ENCODE measurements at places on chromosomes 1 and 21. TPM values are rescaled to one million over a fixed set of nuclear protein-coding genes. Genes with fewer than 3 reads are reported as not detected.

DNA sequence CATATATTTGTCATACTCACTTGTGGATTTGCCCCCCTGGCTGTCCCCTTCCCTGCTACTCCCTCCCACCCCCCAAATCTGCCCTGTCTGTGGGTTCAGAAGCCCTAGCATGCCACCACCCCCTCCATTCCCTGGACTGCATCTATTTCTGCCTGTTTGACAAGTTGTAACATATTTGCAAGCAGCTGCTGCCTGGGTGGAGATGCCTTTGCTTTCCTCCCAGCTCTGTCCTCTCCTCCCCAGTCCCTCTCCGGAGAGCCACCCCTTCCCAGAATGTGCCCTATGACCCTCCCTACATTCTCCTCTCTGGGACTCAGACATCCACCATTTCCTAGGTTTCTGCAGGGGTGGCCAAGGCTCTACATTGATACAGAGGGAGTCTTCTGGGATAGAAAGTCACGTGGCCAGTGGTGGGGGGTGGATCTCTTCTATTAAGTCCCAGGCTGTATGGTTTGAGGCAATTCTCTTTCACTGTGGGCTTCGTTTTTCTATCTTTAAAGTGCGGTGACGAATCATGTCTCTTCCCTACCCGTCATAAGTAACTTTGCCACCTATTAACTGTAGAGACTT lies 6.0 kb upstream of the MYOG start:
- H3K27ac ChIP-seq: no peak overlapping the region
- no peaks in the 10 kb centered on the region for H3K36me3 ChIP-seq
- peaks cover 2% of the 10 kb centered on the region for H3K27me3 ChIP-seq

Gene KLHDC7A
- total RNA-seq: not detected

DNA sequence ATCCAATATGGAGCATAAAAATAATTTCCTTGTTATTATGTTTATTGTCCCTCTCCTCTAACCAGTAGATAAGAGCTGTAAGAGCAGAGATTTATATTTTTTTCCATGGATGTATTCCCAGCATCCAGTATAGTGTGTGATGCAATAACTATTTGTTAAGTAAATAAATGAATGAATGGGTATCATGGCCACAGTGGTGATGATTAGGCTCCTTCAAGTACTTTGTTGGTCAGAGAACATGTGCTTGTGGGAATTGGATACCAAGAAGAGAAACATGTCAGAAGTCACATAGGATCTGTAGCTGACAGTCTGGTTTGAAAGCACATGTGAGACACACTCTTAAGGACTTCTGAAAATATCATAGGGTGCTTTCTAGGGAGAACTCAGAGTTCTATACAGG lies 588.5 kb downstream of the AGBL4 start:
- no peaks in the 10 kb centered on the region for H3K4me1 ChIP-seq
- H3K27me3 ChIP-seq: no peaks in the 10 kb centered on the region

Gene TMEM82
- not detected for total RNA-seq

Gene IL24
- total RNA-seq: not detected

DNA sequence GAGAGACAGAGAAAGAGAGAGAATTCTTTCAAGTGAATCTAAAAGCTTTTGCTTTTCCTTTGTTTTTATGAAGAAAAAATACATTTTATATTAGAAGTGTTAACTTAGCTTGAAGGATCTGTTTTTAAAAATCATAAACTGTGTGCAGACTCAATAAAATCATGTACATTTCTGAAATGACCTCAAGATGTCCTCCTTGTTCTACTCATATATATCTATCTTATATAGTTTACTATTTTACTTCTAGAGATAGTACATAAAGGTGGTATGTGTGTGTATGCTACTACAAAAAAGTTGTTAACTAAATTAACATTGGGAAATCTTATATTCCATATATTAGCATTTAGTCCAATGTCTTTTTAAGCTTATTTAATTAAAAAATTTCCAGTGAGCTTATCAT lies 117.6 kb downstream of the PTPRC start:
- DNase-seq: no peak
- no peak overlapping the region for H3K4me3 ChIP-seq
- no peaks in the 10 kb centered on the region for H3K4me1 ChIP-seq

- H3K27ac ChIP-seq: peak overlapping the region; percentile 74
- H3K4me1 ChIP-seq: peaks cover 27% of the 10 kb centered on the region
- peak; percentile 38 for DNase-seq
- H3K4me3 ChIP-seq: peak overlapping the region; percentile 81
- peaks cover 12% of the 10 kb centered on the region for H3K36me3 ChIP-seq
These were observed 1.3 kb downstream of the ARL8A start for GRCh38 chr1:202143011-202143767.

Gene GNG12
- not detected for total RNA-seq

Gene CLCA2
- total RNA-seq: not detected

DNA sequence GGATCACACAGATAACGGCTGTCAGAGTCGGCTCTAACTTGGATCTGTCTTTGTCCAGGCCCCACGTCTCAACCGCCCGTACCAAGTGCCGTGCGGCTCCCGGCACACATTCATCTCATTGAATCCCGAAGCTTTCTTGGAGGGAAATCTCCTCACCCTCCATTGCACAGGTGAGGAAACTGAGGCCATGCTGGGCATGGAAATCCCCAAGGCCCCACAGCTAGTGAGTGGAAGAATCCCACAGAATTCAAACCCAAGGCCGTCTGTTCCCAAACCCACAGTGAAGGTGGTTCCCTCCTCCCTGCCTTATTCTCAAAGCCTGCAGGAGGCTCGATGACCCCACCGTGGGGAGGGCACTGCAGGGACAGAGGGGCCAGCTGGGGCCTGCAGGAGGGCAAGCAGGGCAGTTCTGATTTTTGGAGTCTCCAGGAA lies 437.9 kb downstream of the MATN1 start:
- peaks cover 3% of the 10 kb centered on the region for H3K27me3 ChIP-seq
- peaks cover 3% of the 10 kb centered on the region for H3K4me1 ChIP-seq
- no peak overlapping the region for H3K27ac ChIP-seq
- H3K36me3 ChIP-seq: no peaks in the 10 kb centered on the region
- DNase-seq: no peak

GRCh38 chr1:19156676-19157075 lies 53.4 kb downstream of the UBR4 start:
- DNase-seq: no peak
- H3K4me3 ChIP-seq: no peak overlapping the region
- H3K36me3 ChIP-seq: peaks cover 100% of the 10 kb centered on the region
- H3K4me1 ChIP-seq: no peaks in the 10 kb centered on the region
- no peaks in the 10 kb centered on the region for H3K27me3 ChIP-seq

- H3K27ac ChIP-seq: no peak overlapping the region
- H3K36me3 ChIP-seq: no peaks in the 10 kb centered on the region
- H3K4me1 ChIP-seq: no peaks in the 10 kb centered on the region
These were observed 273.8 kb downstream of the AJAP1 start for GRCh38 chr1:4928186-4928585.

DNA sequence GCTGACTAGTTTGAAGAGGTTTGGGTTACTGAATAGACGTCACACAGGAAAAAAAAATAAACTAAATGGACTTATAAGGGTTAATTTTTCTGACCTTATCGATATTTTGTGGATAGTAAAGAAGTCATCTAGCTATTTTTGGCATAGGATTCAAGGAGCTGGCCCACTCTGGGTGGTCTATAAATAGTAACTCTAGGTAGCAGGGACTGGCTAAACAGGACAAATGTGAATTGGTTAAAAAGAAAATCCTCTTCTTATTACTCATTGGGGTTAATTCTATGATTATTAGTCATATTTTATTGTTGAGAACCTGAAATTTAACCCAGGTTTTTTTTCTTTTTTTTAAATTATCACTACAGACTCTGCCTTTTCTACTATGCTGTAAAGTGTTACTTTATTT lies 61.7 kb downstream of the ATF6 start:
- H3K4me3 ChIP-seq: no peak overlapping the region
- H3K36me3 ChIP-seq: peaks cover 27% of the 10 kb centered on the region
- H3K27me3 ChIP-seq: no peaks in the 10 kb centered on the region
- no peak for DNase-seq

Gene SMIM1
- total RNA-seq: 0.81 TPM

- no peaks in the 10 kb centered on the region for H3K36me3 ChIP-seq
- H3K27me3 ChIP-seq: no peaks in the 10 kb centered on the region
- no peak overlapping the region for H3K27ac ChIP-seq
- H3K4me1 ChIP-seq: no peaks in the 10 kb centered on the region
These were observed 8.1 kb downstream of the PAQR7 start for GRCh38 chr1:25867210-25867991.

DNA sequence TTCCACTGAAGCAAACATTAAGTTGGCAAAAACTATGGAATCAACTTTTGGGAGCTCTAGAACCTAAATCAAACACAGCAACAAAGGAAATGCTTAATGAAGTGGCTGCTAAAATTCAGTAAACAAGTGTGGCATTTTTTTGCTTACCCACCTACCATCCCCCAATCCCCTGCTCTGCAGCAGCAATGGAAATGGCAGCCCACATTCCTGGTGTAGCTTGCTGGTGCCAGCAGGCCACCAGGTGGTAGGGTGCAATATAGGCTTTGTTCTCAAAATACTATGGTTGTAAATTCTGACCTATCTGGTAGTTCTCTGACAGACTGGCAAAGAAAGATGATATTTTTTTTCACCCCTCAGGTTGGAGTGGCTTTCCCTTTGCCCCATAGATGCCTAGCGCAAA lies 42.8 kb downstream of the SHCBP1L start:
- DNase-seq: no peak
- H3K27ac ChIP-seq: no peak overlapping the region
- H3K36me3 ChIP-seq: no peaks in the 10 kb centered on the region
- H3K4me1 ChIP-seq: no peaks in the 10 kb centered on the region

Gene IL19
- total RNA-seq: not detected

DNA sequence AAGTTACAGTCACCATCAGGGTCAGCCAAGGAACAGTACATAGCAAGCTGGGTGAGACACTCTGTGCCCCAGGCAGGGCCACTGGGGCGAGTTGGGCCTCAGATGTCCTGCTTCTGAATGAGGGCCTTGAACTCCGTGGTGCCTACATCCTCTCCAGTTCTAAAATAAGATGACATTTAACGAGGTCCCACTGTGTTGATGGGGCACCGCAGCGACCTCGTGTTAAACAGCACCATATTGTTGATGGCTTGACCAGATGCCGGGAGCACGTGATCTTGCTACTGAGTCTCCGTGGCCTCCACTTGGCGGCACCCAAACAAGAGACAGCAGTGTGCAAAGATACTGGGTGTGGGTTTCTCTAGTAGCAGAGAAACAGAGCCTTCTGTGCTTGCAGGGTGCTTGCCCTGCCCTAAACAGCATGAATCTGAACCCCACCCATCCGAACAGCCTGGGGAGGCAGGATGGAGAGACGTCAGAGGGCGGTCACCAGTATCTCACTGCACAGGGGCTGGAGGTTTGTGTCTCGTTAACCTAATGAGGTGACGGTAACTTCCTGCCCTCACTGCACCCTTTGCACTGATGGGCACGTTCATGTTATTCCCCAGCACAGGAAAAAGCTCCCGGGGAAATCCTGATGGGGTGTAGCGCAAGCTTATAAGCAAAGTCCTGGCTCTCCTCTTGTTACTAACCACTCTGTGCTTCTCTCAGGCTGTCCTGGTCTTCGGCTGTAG lies 324.4 kb downstream of the AJAP1 start:
- H3K4me1 ChIP-seq: no peaks in the 10 kb centered on the region
- no peaks in the 10 kb centered on the region for H3K36me3 ChIP-seq
- H3K27ac ChIP-seq: no peak overlapping the region
- no peak for DNase-seq

GRCh38 chr21:35801391-35801790 lies 258.9 kb downstream of the SETD4 start:
- no peak overlapping the region for H3K27ac ChIP-seq
- DNase-seq: peak; percentile 42
- no peaks in the 10 kb centered on the region for H3K4me1 ChIP-seq
- H3K4me3 ChIP-seq: no peak overlapping the region
- H3K27me3 ChIP-seq: no peaks in the 10 kb centered on the region

DNA sequence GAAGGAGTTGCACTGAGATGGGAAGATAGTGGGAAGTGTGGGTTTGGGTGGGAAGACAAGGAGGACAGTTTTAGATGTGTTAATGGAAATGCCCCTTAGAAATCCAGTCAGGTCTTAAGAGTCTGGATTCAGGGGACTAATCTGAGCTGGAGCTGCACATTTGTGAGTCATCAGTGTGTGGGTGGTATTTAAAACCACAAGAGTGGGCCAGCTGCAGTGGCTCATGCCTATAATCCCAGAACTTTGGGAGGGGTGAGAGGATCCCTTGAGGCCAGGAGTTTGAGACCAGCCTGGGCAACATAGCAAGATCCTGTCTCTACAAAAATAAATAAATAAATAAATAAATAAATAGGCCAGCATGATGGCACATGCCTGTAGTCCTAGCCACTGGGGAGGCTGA lies 40.9 kb upstream of the SLC6A9 start:
- no peak overlapping the region for H3K27ac ChIP-seq
- H3K36me3 ChIP-seq: no peaks in the 10 kb centered on the region
- no peak for DNase-seq
- no peaks in the 10 kb centered on the region for H3K27me3 ChIP-seq
- no peaks in the 10 kb centered on the region for H3K4me1 ChIP-seq
- H3K4me3 ChIP-seq: no peak overlapping the region

Gene CHI3L2
- total RNA-seq: 5.0 TPM

DNA sequence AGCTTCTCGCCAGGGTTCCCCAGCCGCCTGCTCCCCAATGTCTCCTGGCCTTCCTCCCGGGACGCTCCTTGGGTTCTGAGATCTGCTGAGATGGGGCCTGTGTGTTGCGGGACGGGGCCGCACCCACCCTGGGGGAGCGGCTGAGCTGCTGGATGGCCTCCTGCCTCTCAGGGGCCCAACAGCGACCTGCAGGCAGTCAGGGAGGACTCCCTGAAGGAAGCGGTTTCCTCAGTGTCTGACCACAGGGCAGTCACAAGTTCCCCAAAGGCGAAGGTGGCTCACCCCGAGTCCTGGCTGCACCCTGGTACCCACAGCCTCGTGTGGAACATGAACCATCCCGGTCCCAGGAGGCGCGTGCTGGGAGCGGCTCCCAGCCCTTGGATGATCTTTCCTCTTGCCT lies 18.6 kb upstream of the PLCH2 start:
- no peaks in the 10 kb centered on the region for H3K27me3 ChIP-seq
- no peak overlapping the region for H3K4me3 ChIP-seq
- no peak for DNase-seq
- H3K36me3 ChIP-seq: no peaks in the 10 kb centered on the region
- H3K4me1 ChIP-seq: no peaks in the 10 kb centered on the region
- H3K27ac ChIP-seq: no peak overlapping the region
